ENCODE measurements at places on chromosomes 5 and 9. TPM values are rescaled to one million over a fixed set of nuclear protein-coding genes. Genes with fewer than 3 reads are reported as not detected.

- peaks cover under 1% of the 10 kb centered on the region for H3K27me3 ChIP-seq
- H3K27ac ChIP-seq = no peak overlapping the region
- no peaks in the 10 kb centered on the region for H3K36me3 ChIP-seq
- peaks cover 11% of the 10 kb centered on the region for H3K4me1 ChIP-seq
- H3K4me3 ChIP-seq = no peak overlapping the region
Observed at GRCh38 chr9:114790521-114790920, 15.3 kb downstream of the TNFSF15 start.

Gene ACSL6
- 2.1 TPM for total RNA-seq

DNA sequence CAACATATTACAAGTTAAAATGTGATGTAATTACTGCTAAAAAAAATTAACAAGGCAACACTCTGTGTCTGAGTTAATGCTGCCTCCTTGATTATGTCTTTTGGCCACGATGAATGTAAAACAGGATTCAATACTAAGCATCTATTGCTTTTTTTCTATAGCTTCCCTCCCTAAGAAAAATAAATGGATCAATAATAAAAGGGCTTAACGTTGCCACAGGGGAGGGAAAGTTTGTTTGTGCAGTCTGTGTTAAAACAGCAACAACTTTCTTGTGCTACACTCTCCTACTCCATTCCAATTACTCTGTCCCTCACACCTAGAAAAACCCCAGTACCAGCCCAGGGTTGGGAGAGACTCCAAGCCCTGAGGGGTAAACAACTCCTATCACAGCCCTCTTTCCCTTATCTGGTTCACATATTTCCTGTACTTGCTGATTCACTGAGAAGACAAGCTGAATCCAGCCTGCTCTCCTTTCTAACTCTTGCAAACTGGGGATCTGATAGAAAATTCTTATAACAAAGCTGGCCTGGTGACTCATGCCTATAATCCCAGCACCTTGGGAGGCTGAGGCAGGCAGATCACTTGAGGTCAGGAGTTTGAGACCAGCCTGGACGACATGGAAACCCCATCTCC is 44.8 kb downstream of the PTPN3 start:
- no peaks in the 10 kb centered on the region for H3K36me3 ChIP-seq
- no peak overlapping the region for H3K27ac ChIP-seq
- H3K4me1 ChIP-seq = no peaks in the 10 kb centered on the region
- H3K4me3 ChIP-seq = no peak overlapping the region
- no peaks in the 10 kb centered on the region for H3K27me3 ChIP-seq
- DNase-seq = no peak

DNA sequence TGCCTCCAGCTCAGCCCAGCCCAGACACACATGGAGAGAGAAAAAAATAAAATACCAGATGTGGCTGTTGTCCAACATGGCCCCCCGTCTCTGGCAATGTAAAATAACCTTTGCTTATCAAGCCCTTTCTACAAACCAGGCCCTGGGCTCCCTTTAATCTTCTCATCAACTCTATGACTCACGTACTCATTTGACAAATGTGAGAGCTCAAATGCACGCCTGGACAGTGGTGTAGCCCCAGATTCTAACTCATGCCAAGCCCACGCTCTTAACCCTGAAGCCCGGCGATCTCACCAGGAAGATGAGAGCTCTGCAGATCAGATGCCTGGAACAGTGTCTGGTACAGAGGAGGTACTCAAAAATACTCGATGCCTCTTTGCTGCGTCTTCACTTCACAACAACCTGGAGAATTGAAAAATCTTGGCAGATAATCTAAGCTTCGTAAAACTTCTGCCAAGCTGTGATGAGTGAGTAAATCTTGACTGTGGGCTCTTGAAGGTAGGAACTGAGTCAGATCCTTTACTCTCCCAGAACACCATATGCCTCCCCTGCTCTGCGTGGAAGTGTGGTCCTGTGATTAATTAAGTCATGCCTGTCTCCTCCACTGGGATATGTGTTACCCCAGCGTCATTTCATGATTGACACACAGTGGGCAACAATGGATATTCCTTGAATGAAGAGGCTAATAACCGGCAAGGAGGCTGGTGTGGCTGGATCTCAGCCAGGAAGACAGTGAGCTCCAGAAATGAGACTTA is 102.0 kb upstream of the FSTL4 start:
- H3K4me1 ChIP-seq = peaks cover 10% of the 10 kb centered on the region
- no peaks in the 10 kb centered on the region for H3K27me3 ChIP-seq
- no peaks in the 10 kb centered on the region for H3K36me3 ChIP-seq
- no peak overlapping the region for H3K27ac ChIP-seq

GRCh38 chr9:23145467-23145866 is 680.6 kb downstream of the ELAVL2 start:
- no peaks in the 10 kb centered on the region for H3K4me1 ChIP-seq
- H3K27ac ChIP-seq = no peak overlapping the region
- H3K36me3 ChIP-seq = no peaks in the 10 kb centered on the region
- H3K27me3 ChIP-seq = no peaks in the 10 kb centered on the region

DNA sequence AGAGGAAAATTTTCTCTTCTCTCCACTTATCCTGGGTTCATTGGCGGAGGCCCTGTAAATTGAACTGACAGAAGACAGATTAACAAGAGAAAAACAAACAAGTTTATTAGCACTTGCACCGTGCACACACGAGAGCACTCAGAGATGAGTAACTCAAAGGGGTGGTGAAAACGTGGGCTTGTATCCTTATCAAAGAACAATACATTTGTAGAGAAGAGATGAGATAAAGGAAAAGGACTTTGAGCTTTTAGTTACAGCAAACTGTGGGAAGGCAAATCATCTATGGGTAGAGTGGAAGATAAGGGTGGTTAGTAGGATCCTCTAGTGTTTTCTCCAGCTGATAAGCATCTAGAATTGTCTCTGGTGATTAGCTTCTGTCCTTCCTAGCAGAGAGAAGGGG is 44.4 kb upstream of the ROR2 start:
- no peak overlapping the region for H3K4me3 ChIP-seq
- H3K36me3 ChIP-seq = no peaks in the 10 kb centered on the region
- H3K27me3 ChIP-seq = no peaks in the 10 kb centered on the region
- H3K4me1 ChIP-seq = no peaks in the 10 kb centered on the region
- no peak overlapping the region for H3K27ac ChIP-seq

DNA sequence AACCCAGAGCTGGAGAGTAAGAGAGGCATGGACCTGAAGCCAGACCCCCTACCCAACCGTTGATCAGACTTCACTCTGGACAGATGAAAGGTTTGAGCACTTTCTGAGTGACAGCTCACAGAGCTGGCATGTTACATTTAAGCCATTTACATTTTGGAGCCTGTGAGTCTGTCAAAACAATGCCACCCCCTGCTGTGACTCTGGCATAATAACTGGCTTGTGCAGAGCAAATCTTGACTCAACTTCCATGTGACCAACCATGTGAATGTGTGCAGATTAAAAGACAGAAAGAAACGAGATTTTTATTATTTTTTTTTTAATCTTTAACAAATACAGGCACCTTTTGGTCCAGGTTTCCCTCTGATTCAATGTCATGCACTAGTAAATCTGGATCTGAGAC is 48.5 kb downstream of the MFAP3 start:
- H3K27ac ChIP-seq = no peak overlapping the region
- H3K27me3 ChIP-seq = no peaks in the 10 kb centered on the region
- DNase-seq = no peak
- H3K4me3 ChIP-seq = no peak overlapping the region
- no peaks in the 10 kb centered on the region for H3K36me3 ChIP-seq

GRCh38 chr5:167934551-167934971 is 356.9 kb upstream of the WWC1 start:
- no peak overlapping the region for H3K4me3 ChIP-seq
- no peaks in the 10 kb centered on the region for H3K36me3 ChIP-seq
- no peak overlapping the region for H3K27ac ChIP-seq
- no peaks in the 10 kb centered on the region for H3K4me1 ChIP-seq
- DNase-seq = no peak

DNA sequence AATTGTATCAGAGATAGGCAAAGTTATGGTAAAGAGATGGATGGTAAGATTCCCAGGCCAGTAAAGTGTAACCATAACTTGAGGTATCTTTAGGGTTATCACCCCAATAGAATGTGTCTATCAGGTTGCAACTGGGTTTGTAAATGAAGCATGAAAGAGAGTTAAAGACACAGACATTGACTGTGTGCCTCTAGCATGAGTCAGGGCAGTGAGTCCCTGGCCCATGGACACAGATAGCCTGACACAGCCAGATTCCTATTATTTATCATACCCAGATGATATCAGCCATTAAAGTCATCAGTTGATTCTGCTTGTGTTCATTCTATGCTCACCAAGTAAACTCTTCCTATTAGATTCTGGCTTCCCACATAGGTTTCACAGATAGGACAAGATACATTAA is 33.5 kb upstream of the SNAPC3 start:
- H3K4me3 ChIP-seq = no peak overlapping the region
- H3K36me3 ChIP-seq = no peaks in the 10 kb centered on the region
- no peak overlapping the region for H3K27ac ChIP-seq
- H3K27me3 ChIP-seq = no peaks in the 10 kb centered on the region

Gene C9orf57
- not detected for total RNA-seq

GRCh38 chr5:133644000-133644865 is 31.9 kb upstream of the FSTL4 start:
- no peak overlapping the region for H3K4me3 ChIP-seq
- no peak overlapping the region for H3K27ac ChIP-seq
- H3K4me1 ChIP-seq = no peaks in the 10 kb centered on the region
- no peaks in the 10 kb centered on the region for H3K27me3 ChIP-seq
- peak; percentile 84 for DNase-seq
- no peaks in the 10 kb centered on the region for H3K36me3 ChIP-seq

Gene PRUNE2
- 586 TPM for total RNA-seq

GRCh38 chr5:175796536-175797499 is 74.6 kb upstream of the CPLX2 start:
- peaks cover 7% of the 10 kb centered on the region for H3K4me1 ChIP-seq
- no peak overlapping the region for H3K27ac ChIP-seq
- no peaks in the 10 kb centered on the region for H3K36me3 ChIP-seq
- H3K27me3 ChIP-seq = no peaks in the 10 kb centered on the region

DNA sequence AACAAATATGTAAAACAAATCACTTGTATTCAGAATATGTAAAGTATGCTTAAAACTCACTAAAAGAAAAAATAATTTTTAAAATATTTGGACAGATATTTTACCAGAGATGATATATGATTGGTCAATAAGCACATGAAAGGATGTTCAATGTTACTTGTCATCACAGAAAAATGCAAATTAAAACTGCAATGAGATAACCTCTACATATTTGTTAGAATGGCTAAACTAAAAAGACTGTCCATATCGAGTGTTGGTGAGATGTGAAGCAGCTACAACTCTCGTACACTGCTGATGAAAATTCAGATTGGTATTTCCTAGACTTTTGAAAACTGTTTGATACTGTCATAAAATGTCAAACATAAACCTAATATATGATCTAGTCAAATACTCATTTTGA is 685.1 kb downstream of the DTWD2 start:
- no peaks in the 10 kb centered on the region for H3K27me3 ChIP-seq
- DNase-seq = no peak

- H3K4me3 ChIP-seq = no peak overlapping the region
- H3K27me3 ChIP-seq = no peaks in the 10 kb centered on the region
- H3K4me1 ChIP-seq = no peaks in the 10 kb centered on the region
- H3K27ac ChIP-seq = no peak overlapping the region
- H3K36me3 ChIP-seq = no peaks in the 10 kb centered on the region
Observed at GRCh38 chr5:84869675-84870074, 485.0 kb upstream of the EDIL3 start.

- no peak for DNase-seq
- peak overlapping the region; percentile 98 for H3K27ac ChIP-seq
- no peaks in the 10 kb centered on the region for H3K27me3 ChIP-seq
- peak overlapping the region; percentile 87 for H3K4me3 ChIP-seq
- H3K36me3 ChIP-seq = no peaks in the 10 kb centered on the region
Observed at GRCh38 chr5:142107736-142108431, 695 bp upstream of the NDFIP1 start.

Gene ST8SIA4
- total RNA-seq = 1.6 TPM

DNA sequence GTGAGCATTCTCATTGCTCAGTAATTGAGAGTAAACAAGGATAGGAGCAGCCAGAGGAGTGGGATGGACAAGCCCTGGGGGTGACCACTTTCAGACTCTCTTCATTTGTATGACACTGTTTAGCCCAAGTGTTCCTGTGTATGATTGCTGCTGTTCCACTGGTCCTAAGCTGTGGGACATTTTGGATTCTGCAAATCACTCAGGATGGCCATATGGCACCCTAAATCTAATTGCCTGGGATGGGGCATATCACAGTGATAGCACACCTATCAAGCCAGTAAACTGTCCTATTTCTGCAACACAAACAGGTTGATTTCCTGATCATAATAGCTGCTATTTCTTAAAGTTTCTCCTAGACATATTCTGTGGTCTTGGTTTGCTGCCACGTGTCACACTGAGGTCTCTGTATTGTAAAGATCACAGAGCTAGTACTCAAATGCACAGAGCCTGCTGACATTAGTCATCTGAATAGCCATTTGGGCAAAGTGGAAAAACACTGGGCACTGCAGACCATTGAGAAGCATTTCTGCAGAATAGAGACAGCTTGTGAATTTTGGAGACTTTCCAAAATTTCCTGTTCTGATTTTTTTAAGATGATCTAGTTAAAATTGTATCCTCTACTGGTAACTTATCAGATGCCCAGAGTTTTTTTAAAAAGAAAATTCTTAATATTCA is 320.2 kb downstream of the RFX3 start:
- H3K27me3 ChIP-seq = no peaks in the 10 kb centered on the region
- H3K4me3 ChIP-seq = no peak overlapping the region
- no peak for DNase-seq
- no peaks in the 10 kb centered on the region for H3K36me3 ChIP-seq

- H3K36me3 ChIP-seq = no peaks in the 10 kb centered on the region
- DNase-seq = no peak
- no peak overlapping the region for H3K4me3 ChIP-seq
- H3K27me3 ChIP-seq = no peaks in the 10 kb centered on the region
- no peak overlapping the region for H3K27ac ChIP-seq
- H3K4me1 ChIP-seq = no peaks in the 10 kb centered on the region
Observed at GRCh38 chr9:31412081-31412480, 972.4 kb upstream of the ACO1 start.
